ENCODE measurements at places on chromosomes 2 and 18. TPM values are rescaled to one million over a fixed set of nuclear protein-coding genes. Genes with fewer than 3 reads are reported as not detected.

- peak; percentile 56 for DNase-seq
Measured at GRCh38 chr2:241577413-241578122, 19.0 kb downstream of the BOK start.

GRCh38 chr2:146004462-146004861 is 1484.5 kb upstream of the ZEB2 start:
- DNase-seq, result no peak

DNA sequence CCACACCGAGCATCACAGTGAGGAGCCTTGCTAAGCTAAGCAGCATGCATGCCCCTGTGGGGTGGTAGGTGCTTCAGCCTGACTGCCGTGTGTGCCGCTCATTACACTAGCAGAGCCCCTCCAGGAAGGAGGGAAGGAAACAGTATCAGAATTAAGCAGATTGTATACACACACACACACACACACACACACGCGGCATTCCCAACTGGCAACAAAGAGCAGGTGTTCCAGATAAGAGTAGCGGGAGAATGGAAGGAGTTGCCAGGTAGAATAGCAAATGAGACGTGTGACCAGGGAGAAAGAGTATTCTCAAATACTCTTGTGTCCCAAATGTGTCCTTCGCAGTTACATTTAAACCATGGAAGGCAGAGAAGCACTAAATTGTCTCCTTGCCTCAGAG is 47.6 kb upstream of the TTC39C start:
- DNase-seq, result no peak

DNA sequence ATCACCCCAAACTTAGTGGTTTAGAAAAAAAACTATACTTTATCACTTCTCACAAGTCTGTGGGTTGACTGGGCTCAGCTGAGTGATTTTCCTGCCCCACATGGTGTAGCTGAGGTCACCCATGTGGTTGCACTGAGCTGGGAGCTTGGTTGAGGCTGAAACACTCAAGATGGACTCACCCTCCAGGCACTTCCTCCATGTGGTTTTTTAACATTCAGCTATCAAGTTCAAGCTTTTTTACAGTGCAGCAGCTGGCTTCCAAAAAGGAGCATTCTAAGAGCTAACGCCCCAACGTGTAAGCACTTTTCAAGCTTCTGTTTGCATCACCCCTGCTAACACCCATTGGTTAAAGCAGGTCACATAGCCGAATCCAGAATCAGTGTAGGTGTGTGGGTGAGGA is 105.9 kb upstream of the CREB1 start:
- no peak for DNase-seq

DNA sequence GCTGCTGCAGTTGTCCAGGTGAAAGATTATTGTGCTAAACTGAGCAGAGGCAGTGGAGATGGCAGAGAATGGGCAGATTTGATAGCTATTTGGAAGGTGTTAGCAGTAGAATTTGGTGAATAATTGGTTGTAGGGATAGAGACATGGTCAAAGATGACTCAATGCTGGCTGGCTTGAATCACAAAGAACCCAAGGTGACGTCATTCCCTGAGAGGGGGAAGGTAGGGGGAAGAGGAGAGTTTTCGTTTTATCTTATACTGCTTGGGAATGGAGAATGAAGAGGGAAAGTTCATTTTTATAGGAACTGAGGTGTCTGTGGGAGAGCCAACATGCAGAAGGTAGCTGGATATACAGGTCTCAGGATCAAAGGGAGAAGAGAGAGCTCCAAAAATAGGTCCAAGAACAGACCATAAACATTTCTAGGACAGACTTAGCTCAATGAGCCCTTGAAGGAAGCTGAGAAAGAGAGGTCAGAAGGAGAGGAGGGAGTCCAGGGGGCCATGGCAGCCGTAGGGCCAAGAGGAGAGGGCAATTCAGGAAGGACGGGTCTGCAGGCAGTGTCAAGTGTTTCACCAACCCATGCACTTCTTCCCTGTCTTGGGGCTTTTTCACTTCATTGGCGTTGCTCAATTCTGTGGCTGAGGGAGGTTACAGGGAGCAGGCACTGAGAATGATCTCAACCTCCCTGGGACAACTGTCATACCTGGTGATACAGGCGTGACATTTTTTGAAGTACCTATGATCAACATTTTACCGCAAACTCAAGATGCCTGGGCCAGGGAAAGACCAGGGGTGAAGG is 281.3 kb downstream of the TDRD15 start:
- no peak for DNase-seq

The KYNU gene
- 6.0 TPM for total RNA-seq

DNA sequence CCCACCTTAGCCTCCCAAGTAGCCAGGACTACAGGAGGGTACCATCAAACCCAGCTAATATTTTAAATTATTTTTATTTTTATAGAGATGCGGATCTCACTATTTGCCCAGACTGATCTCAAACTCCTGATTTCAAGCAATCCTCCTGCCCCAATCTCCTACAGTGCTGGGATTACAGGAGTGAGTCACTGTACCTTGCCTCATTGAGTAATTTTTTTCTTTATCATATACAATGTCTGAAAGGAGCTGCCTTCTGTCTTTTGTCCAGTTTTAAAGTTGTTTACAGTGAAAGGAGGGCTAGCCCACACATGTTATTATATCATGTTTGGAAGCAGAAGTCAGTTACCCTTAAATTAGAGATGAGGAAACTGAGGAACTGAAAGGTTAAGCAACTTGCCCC is 32.5 kb downstream of the PRKRA start:
- no peak for DNase-seq

GRCh38 chr18:37420315-37420880 is 145.2 kb downstream of the CELF4 start:
- no peak for DNase-seq

The REG1A gene
- 3.7 TPM for total RNA-seq

The REG3A gene
- total RNA-seq, result 2.3 TPM

DNA sequence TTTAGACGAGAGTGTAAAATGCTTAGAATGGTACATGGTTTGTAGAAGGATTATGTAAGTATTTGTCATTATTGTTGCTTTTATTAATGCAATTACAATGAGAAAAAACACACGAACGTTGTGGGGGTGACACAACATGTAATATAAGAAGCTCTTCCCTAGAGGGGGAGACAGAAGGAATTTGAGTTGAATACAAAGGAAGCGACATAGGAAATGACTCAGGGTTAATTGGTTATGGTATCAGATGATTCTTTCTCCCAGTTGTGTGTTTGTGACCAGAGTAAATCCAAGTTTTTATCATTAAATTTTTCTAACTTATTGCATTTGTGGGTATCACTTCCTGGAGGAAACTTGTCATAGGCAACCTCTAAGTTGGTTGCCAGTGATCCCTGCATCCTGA is 625.6 kb upstream of the CDH2 start:
- DNase-seq, result no peak

GRCh38 chr2:146068051-146068450 is 1548.1 kb upstream of the ZEB2 start:
- no peak for DNase-seq

DNA sequence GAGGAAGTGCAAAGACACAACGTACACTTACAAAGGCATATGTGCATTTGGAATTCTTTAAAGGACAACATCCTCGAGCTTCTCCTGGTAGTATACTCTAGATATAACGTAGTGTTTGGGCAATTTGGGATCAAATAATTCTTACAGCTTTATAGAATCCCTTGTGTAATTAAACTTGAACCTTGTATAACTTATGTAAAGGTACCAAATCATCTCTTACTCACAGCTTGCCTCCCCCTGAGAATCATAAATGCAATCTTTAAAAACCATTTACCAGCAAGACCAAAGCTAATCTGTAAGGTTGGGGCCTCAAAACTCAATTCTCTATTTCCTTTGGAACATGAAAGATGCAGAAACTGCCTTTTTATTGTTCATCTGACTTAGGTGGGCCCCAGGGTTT is 12.2 kb upstream of the TNP1 start:
- DNase-seq, result no peak

DNA sequence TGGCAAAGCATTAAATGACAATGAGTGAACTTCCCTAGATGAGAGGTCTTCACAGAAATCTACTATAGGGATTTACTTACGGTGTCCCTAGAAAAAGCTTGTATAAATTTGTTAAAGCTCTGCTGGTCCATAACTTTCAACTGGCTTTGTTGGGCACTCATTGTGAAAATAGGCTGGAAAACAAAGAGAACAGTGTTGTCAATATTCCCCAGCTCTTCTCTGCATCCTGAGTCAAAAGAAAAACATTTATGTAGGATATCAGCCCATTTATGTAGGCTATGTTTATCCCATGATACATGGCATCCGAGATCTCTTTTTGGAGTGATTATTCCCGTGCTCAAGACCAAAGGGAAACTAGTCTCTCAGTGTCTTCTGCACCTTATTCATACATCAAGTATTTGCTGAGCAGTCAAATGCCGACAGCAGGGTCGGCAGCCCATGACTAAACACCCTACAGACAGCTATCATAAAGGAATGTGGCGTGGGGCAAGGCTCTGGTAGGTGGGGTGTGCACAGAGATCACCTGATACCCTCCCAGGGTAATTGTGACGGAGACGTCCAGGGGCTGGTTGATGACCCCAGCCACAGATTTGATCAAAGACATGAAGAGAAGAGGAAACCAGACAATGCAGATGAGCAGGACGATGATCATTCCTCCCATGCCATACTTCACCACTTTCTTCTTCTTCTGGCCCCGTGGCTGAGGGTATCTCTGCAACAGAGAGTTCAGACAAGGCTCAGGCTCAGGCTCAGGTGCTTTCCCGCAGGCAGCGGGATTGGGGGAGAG is 155.9 kb downstream of the NAPG start:
- DNase-seq, result no peak

The HRH4 gene
- 0.36 TPM for total RNA-seq

GRCh38 chr2:70161069-70161534 is 29.7 kb downstream of the C2orf42 start:
- DNase-seq, result no peak

Data from sciatic nerve (tissue), 2 donors.